Skeletal muscle cell (primary cell): ENCODE measurements at places on chromosomes 7 and 10.
A peak's percentile ranks its signal among the peaks of the same experiment; 100 is the strongest.

- no peak for DNase-seq
These were observed 320.4 kb downstream of the PLXNA4 start for GRCh38 chr7:132255898-132256297.

- peak; percentile 43 for DNase-seq
These were observed 32.6 kb downstream of the STRIP2 start for GRCh38 chr7:129466796-129467195.

GRCh38 chr10:49163741-49164140 is 24.4 kb downstream of the TMEM273 start:
- DNase-seq = peak; percentile 47

DNA sequence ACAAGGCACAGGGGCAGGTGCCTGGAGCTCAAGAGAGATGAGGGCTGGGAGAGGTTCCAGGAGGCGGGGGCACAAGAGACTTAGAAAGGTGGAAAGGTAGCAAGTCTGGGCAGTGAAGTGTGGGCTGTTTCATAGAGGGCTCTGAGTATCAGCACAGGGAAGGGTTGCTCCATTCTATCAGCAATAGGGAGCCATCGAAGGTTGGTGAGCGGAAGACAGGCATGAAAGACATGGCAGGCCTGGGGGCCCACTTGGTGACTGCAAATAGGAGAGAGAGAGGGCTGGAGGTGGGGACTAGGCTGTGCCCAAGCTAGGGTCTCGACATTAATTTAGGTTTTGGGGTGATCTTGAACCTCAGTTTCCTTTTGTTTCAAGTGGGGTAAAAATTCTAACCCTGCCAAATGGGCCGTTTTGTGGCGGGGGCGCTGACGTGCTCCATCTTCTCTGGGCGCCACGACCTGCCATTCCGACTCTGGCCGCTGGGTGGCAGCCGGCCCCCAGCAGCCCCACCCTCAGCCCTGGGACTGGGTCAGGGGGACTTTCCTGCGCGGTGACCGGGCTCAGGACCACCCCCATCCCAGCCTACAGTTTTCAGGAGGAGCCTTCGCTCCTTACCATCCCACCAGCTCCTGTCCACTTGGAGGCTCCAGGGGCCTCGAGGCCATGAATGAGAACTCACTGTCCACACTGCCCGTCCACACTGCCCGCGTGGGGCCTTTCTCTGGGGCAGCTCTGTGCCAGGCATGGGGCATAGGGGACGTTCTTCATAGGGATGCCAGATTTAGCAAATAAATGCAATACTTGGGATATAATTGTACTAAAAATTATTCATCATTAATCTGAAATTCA is 37.2 kb upstream of the PCBD1 start:
- no peak for DNase-seq

- no peak for DNase-seq
These were observed 74.9 kb downstream of the PCGF5 start for GRCh38 chr10:91295346-91295745.

- no peak for DNase-seq
These were observed 158.8 kb downstream of the DIP2C start for GRCh38 chr10:530717-531116.

DNA sequence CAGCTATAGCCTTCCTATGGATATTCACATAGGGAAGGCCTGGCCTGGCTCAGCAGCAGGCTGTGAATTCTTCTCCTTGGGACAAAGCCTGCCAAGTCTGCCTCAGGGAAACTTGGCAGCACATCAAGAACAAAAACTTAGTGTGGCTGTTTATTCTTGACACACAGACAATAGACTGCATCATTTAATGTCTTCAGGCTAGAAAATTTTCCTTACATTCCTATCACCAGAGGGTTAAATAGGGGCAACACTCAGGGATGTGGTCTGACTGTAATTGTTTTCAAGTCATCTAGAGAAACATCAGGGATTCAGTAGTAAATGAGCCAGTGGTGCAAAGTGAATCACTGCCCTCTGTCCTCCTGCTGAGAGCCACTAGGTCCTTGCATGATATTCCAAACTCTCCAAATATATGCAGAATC is 137.3 kb downstream of the SEMA3C start:
- peak; percentile 93 for DNase-seq

GRCh38 chr10:77819210-77820112 is 107.1 kb downstream of the DLG5 start:
- DNase-seq = no peak

- DNase-seq = no peak
These were observed 12.6 kb downstream of the KLLN start for GRCh38 chr10:87850742-87851205.

DNA sequence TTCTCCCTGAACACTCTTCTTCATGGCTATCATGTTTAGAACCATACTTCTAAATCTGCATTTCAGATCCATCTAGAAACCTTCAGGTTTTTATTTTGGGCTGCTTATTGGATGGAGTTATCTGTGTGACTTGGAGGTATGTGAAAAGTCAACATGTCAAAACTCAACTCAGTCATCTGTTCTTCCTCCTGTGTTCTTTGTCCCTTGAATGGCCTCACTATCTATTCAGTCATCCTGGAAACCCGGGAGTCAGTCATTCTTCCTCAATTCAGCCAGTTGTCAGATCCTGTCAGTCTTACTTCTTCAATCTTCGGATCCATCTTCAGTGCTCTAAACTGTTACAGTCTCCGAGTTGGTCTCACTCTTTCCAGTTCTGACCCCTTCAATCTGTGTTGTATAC is 52.2 kb downstream of the VKORC1L1 start:
- no peak for DNase-seq

DNA sequence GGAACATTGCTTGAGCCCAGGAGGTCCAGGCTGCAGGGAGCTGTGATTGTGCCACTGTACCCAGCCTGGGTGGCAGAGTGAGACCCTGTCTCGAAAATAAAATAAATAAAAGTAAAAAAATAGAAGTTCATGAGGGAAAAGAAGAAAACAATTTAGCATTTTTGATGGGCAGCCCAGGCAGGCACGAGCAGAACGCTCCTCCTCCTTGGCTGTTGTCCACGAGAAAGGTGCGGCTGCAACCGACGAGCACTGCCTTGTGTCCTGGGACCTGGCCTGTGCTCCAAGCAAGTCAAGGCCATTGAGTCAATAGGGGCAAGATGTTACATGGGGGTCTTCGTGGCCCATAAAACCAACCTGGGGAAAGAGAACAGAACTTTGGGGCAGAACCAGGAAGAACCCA is 25.6 kb downstream of the EBF3 start:
- no peak for DNase-seq

- no peak for DNase-seq
These were observed 9.3 kb downstream of the KNDC1 start for GRCh38 chr10:133169173-133169947.

DNA sequence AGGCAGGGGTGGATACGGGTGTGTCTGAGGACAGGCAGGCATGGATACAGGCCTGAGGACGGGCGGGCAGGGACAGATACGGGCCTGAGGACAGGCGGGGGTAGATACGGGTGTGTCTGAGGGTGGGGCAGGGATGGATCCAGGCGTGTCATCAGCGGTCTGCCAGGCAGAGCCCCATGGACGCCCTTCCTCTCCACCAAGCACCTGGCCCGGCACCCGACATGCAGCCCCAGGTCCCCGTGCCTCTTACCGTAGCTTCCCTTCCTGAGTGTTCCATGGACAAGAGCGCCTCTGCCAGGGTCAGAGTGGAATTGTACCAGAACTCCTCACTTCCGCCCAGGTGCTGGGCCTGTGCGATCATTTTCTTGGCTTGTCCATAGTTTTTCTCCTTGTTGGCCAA is 74.6 kb upstream of the NKX6-2 start:
- no peak for DNase-seq

GRCh38 chr7:94003446-94004023 is 620 bp downstream of the BET1 start:
- DNase-seq = no peak

- DNase-seq = no peak
These were observed 38.8 kb downstream of the RNLS start for GRCh38 chr10:88544140-88544870.

- DNase-seq = no peak
These were observed 123.7 kb downstream of the GALNT17 start for GRCh38 chr7:71255537-71256178.

- DNase-seq = no peak
These were observed 160.8 kb upstream of the PODXL start for GRCh38 chr7:131717181-131717580.

DNA sequence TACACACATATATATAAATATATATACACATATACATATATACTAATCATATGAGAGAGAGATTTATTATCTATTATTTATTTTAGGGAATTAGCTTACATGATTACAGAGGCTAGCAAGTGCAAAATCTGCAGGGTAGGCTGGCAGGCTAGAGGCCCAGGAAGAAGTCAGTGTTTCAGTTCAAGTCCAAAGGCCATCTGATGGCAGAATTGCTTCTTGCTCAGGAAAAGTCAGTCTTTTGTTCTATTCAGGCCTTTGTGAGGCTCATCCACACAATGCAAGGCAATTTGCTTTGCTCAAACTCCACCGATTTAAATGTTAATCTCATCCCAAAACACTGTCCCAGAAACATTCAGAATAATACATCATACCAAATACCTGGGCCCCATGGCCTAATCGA is 2.6 kb upstream of the C10orf120 start:
- DNase-seq = no peak

- no peak for DNase-seq
These were observed 36.6 kb downstream of the ABCB5 start for GRCh38 chr7:20651960-20652544.

DNA sequence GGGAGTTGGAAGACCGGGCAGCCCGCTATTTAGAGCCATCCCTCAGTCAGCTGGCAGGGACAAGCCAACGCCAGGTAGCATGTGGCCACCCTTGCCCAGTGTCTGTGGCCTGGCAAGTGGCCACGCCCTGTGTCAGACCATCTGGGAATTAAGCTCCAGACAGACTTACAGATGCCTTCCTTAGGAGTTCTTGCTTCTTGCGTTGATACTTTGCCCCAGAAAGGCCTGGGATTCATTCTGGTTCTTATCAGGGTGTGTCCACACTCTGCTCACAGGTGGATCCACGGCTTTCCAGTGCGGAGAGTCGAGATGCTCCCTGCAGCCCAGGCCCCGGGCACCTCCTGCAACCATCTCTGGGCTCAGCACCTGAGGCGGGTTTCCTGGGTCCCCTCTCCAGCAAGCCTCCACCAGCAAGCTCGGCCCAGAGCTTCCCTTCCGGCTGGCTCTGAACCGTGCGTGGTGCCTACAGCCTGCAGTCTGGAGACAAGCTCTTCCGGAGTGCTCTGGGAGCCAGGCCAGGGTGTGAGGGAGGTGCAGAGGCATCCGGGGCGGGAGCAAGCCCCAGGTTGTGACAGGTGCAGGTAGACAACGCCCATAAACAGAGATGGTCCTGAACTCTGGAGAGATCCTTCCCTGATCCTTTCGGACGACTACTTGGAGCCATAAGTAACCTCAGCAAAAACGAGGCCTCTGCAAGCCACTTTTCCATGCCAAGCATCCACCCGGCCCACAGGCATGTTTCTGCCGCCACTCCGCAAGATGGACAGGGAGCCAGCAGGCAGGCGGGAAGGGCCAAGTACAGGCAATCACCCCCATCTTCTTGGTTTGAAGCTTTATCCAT is 32.3 kb upstream of the PPIF start:
- no peak for DNase-seq

GRCh38 chr10:22631185-22631584 is 83.2 kb downstream of the PIP4K2A start:
- DNase-seq = no peak

DNA sequence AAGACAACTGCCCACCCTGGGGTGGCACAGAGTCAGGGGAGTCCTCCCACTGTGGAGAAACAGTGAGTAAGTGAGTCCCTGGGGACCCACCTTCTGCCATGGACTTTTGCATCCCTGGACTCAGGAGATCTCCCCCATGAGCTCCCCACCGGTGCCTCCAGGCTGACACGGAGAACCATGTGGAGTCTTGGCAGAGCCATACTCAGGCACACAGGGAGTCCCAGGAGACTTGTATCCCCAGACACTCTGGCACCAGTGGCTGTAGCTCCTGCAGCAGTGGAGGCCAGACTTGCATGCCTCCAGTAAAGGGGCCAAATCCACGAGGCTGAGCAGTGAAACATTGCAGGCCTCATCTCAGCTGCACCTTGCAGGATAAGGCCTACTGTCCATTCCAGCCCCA is 791.4 kb downstream of the PCDH15 start:
- no peak for DNase-seq

DNA sequence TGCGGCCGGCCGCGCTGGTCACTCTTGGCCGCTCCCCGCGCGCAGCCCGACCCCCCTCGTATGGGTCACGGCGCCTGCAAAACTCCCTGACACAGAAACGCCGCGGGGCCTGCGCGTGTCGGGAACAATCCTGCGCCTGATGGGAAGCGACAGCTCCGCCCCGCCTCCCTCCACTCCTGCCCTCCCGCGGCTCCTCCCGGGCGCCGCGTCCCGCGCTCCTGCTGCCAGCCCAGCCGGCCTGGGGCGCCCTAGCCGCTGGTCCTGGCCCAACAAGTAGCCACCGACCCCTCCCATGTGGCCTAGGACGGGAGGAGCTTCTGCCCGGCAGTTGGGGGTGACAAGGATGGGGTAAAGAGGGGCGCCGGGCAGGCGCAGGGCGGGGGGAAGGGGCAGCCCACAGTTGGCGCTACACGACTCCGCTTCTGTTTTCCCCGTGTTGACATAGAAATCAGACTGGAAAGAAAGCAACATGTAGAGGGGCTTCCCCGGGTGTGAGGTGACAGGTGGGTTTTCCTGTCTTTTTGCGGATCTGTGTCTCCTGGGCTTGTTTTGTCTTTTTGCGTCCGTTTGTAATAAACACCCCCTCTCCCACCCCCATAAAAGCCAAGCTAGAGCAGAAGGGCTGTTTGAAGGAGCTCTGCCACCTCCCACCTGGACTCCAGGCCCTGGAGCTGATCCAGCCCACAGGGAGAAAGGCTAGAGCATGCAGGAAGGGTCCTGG is 35.1 kb upstream of the PAX2 start:
- no peak for DNase-seq

DNA sequence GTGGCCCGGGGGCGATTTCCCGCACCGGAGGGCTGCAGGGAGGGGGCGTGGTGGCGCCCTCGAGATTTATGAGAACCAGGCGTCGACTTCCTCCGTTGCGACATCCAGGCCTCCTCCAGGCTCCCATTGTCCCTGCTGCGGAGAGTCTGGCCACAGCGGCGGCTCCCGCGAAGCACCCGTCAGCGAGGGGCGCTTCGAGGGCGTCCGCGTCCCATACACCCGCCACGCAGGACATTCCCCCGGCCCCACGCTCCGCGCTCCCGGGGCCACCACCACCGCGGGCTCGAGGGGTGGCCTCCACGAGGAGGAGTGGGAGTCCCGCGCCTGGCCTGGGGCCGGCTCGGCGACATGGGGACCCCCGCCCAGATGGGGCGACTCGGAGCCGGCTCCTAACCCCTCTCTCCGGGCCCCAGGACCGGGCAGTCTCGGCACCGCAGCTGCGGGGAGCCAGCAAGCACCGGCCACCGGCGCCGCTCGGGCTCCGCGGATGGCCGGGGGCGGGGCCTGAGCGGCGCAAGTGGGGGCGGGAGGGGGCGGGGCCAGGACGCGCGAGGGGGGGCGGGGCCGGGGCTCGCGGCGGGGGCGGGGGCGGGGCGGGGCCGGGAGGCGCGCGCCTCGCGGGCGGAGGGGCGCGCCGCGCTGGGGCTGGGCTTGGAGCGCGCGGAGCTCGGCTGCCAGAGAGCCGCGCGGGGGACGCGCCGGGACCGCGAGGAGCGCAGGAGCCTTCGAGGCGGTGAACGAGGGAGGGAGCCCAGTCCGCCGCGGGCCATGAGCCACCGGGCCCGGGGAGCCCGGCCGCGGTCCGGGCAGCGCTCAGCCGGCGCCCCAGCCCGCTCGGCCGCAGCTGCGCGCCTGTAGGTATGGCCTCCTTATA is at the start of gene SH2B2:
SH2B2 (plus strand) TSS at position 632 of the 874 bp plus-strand sequence. CDS start 13,683 bp downstream, outside the sequence.
- peak; percentile 31 for DNase-seq
